ENCODE measurements at places on chromosomes 4 and X.

GRCh38 chr4:76714226-76714625 is 183.7 kb downstream of the SOWAHB start:
- DNase-seq = no peak

- no peak for DNase-seq
Observed at GRCh38 chrX:149284616-149285015, 220.5 kb downstream of the IDS start.

GRCh38 chr4:35124106-35124505 is 1120.2 kb downstream of the ARAP2 start:
- no peak for DNase-seq

- no peak for DNase-seq
Observed at GRCh38 chr4:94649381-94650133, 108.2 kb upstream of the BMPR1B start.

GRCh38 chr4:11480683-11481082 is 52.0 kb upstream of the HS3ST1 start:
- DNase-seq = no peak

GRCh38 chr4:54094451-54094850 is 5.5 kb upstream of the GSX2 start:
- DNase-seq = no peak

DNA sequence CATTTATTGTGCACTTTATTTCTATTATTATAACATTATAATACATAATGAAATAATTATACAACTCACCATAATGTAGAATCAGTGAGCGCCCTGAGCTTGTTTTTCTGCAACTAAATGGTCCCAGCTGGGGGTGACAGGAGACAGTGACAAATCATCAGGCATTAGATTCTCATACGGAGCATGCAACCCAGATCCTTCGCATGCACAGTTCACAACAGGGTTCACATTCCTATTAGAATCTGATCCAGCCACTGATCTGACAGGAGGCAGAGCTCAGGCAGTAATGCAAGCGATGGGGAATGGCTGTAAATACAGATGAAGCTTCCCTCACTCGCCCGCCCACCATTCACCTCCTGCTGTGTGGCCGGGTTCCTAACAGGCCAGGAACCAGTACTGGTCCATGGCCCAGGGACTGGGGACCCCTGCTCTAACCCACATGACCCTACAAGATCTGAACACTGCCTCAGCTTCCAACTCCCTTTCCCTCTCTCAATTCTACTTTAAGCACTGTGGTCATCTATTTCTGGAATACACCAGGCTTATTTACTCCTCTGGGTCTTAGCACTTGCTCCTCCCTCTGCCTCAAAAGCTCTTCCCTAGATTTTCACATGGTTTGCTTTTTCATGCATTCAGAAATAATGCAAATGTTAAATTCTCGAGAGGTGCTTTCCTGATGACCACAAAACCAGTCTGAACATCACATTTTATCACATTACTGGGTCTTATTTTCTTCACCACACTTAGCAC is 166.8 kb upstream of the HCCS start:
- DNase-seq = no peak

GRCh38 chr4:155342142-155342541 is 34.6 kb downstream of the MAP9 start:
- DNase-seq = no peak

- no peak for DNase-seq
Observed at GRCh38 chr4:54707406-54707805, 49.6 kb downstream of the KIT start.

DNA sequence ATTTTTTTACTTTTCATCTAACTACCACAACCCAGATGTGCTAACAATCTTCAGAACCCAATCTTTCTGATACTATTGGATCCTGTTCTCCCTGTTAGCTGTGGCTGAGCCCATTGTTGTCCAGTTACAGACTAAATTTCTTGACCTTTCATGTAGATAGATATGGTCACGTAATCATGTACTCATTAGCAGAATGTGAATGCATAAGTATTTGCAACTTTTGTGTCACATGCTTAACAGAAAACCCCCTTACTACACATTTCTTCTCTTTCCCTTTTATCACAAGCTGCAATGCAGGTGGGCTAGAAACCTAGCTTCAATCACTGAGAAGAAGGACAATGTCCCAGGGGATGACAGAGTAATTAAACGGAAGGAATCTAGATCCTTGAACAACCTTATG is 13.1 kb upstream of the FAM13A start:
- DNase-seq = no peak

DNA sequence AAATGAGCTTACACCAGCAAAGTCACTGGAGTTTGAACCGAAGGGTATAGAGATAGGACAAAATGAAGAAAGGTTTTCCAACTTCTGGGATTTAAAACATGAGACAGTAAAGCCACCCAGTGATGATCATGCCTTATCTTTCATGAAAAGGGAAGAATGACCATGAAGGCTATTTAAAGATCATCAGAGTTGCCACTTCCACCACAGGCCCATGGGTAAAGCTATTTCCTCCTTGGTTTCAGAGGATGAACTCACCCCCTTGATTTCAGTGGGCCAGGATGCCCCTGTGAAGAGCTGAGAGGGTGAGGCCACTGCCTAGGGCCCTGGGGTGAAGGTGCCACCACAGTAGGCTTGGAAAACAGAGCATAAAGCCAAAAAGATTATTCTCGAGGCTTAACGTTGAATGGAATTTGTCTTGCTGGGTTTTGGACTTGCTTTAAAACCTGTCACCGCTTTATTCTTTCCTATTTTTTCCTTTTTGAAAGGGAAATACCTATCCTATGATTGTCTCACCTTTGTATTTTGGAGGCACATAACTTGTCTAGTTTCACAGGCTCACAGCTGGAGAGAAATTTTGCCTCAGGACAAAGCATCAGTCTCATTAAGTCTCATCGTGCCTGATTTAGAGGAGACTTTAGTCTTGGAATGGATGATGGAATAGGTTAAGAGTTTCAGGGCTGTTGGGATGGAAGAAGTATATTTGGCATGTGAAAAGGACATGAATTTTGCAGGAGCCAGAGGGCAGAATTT is 254.0 kb downstream of the SNCA start:
- no peak for DNase-seq

DNA sequence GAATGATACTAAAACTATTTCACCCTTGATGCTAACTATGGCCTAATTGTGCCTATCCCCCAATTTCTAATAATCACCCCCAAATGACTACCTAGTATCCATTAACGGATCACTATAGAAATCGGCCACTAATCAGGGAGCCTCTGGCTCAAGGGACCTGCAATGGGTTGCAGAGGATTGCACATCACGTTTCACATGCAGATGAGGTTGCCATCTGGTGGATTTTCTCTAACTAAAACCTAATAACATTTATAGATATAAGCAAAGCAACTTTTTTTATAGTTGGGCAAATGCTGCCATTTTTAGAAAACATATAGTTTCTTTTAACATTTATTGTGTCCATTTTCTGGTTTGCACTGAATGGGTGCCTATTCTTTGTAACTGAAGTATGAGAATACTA is 28.3 kb upstream of the ALG13 start:
- no peak for DNase-seq

DNA sequence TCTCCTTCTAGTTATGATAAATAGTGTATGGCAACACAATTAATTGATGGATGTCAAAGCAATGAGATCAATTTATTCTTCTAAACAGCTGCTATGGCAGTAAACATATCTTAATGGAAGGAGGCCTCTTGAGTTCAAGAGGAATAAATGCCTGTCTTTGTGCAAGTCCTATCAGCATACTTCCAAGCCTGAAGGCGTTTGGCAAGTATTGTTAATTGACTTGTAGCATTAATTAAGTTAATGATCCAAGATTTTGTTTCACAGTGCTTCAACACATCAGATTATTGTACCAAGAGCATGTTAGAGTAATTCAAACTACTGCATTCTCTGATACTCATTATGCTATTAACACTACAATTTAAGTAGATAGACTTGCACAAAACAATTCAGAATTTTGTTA is 144.8 kb downstream of the FAT4 start:
- no peak for DNase-seq

GRCh38 chrX:64394874-64395567 is at the start of gene MTMR8:
MTMR8 (minus strand) TSS chrX:64395452; CDS start chrX:64395363, 89 bp downstream.
- peak; percentile 47 for DNase-seq

GRCh38 chr4:140680686-140681085 is 75.5 kb downstream of the TBC1D9 start:
- no peak for DNase-seq

DNA sequence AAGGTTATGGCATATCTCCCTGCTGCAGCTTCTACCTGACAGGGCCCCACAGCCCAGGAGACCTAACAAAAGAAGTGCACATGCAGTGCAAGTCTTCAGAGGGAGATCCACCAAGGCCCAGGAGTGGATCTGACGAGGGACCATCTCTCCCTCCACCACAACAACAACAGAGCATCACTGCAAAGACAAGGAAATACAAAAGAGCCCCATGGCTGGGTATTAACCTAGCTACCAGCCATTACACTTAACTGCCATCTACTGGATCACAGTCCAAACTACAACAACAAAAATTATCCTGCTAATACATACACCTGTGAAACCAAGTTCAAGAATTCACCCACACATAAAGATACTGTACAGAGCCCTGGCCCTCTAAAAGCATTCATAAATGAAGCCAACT is 280.2 kb upstream of the SLC7A11 start:
- DNase-seq = no peak

DNA sequence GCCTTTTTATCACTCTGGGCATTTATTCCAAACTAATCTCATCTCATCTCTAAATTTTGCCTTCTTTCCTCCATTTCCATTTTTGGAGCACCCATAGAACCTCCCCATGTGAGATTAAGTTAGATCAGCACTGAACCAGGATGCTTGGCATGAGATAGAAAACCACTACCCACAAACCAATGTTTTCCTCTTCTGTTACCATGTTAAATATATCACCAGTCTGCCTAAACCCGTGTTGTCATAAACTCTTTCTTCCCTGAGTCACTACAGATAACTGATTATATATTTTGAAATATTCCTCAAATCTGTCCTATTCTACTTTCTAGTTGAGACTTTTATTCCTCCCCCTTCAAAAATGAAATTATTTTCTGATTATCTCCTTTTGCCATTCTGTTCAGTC is 37.6 kb downstream of the GABRB1 start:
- no peak for DNase-seq

GRCh38 chr4:187965726-187966125 is 29.8 kb upstream of the ZFP42 start:
- DNase-seq = no peak

GRCh38 chr4:170089274-170089667 is 485 bp downstream of the AADAT start:
- no peak for DNase-seq

- no peak for DNase-seq
Observed at GRCh38 chrX:71935476-71935875, 24.8 kb downstream of the NHSL2 start.

- DNase-seq = no peak
Observed at GRCh38 chr4:64883087-64883807, 474.0 kb upstream of the TECRL start.

DNA sequence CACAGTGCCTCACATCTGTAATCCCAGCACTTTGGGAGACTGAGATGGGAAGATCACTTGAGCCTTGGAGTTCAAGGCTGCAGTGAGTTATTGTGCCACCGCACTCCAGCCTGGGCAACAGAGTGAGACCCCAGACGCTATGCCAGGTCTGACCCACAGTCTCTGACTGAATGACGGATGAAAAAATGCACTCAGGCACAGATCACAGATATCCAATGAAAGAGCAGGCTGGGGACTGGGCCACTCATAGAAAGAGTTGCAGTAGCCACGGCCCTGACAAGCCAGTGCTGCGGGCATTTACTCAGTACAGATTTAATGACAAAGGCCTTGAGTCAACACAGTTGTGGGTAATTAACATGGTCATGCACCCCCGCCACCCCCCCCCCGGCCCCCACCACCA is 22.7 kb downstream of the NUDT6 start:
- DNase-seq = no peak

- DNase-seq = no peak
Observed at GRCh38 chrX:153646620-153647373, at the start of gene DUSP9. DUSP9 (plus strand) TSS chrX:153647203; CDS start chrX:153647954, 751 bp downstream.

GRCh38 chr4:30716681-30717207 is 3.4 kb upstream of the PCDH7 start:
- DNase-seq = no peak

GRCh38 chrX:45056428-45057145 is 144.1 kb downstream of the DIPK2B start:
- DNase-seq = no peak

DNA sequence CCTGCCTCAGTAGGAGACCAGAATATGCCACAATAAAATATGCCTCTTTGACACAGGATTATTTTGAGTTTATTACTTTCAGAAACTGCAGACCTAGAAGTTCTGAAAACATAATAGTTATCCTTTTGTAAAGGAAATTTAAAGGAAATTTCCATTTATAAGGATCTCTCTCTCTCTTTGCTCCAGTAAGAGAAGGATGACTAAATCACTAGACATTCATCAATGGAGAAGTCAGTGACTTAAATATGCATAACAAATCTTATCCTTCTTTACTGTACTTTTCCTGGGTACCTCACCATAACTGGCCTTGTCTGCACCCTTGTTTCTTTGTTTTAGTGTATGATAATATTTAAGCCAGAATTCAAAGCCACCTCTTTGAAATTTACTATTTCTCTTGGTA is 28.3 kb upstream of the OPHN1 start:
- DNase-seq = no peak

DNA sequence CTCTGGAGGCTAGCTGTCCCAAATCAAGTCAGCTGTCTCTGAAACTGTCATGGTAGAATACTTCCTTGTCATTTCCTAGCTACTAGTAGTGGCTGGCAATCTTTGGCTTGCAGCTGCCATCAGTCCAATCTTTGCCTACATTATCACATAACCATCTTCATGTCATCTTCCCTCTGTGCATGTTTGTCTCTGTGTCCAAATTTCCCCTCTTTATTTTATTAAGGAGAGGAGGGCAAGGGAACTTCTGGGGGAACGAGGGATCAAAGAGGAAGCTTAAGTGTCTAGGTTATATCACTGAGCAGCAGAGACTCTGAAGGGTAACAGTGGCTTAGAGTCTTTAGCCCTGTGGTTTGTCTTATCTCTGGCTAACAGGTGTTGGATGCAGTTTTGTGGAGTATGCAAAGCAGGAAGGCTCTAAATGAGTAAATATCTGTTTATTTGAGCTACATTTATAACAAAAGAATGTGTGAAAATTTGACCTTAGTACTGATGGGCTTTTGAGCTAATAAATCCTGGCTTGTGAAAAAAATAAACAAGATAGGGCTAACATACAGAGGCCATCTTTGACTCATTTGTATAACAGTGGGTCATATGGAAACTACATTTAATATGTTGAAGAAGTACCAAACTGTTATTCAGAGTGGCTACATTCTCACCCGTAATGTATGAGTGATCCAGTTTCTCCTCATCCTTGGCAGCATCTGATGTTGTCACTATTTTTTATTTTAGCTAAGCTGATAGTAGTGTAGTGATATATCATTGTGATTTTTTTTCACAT is 49.4 kb upstream of the ENOX2 start:
- DNase-seq = no peak

DNA sequence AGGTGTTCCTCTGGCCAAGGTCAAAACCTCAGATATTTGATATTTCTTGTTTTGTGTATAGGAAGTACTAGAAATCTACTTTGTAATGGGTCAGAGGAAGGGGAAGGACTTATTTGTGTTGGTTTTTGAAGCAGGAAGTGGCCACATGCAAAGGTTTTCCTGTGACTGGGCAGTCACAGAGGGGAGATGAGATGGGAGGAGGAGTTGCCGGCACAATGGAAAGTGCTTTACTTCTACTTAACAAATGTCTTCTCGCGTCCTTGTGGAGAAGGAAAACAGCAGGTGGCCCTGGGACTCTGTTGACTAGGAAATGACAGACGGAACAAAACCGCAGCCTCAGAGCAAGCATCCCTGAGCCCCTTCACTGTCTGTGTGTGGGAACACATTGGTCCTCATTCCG is 46.6 kb downstream of the SHROOM2 start:
- no peak for DNase-seq
